ENCODE measurements at places on chromosomes 16 and 17.

DNA sequence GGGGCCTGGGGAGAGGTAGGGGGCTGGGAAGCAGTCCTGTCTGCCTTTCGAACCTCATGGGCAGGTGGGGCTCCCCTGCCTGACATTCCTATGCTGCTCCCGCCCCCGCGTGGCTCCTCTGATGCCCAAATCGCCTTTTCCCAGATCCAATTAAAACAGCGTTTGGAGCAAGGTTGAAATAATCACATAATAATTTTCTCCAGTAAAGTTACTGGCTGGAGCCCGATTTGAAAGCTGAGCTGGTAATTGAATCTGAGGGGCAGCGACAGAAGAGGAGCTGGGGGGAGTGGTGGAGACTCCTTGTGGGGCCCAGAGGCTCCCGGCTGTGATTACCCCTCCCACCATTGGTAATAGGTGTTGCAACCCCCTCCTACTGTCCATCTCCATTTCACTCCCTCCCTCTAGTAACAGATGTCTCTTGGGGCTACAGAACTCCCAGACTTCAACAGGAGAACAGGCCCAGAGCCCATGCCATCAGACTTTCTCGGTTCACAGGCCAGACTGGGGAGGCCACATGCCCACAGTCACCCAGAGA lies 38.9 kb upstream of the C1QL1 start:
- no peak for DNase-seq

- DNase-seq = no peak
These were observed 128.0 kb downstream of the RAP1GAP2 start for GRCh38 chr17:2924211-2924610.

DNA sequence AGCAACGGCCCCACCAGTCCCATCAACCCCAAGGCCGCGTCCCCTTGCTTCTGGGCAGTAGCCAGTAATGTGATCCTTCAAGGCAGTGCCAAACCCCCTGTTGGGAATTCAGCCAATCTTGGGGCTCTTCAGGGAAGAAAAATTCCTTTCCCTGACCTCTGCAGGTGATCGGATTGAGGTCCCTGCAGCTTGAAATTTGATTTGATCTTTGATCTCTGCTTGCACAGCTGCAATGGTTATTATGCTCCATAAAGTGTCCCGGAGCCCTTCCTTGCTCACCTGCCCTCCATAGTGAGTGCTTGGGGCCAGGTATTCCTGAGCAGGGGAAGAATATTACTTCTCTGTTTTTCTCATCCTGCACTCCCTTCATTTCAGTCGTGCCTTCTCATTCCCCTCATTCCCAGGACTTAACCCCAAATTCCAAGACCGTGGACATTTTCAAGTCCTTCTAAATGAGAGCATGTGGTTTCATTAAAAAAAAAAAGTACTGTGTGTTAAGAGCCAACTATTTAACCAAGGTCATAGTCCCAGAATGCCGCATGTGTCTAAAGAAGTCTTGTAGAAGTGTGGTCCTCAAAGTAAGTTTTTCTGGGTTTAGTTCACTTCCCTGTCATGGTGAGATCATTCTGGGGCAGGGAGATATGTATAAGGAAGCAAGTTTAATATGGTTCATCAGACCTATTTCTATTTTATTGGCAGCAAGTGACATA lies 56.3 kb downstream of the SOX9 start:
- peak; percentile 77 for DNase-seq

DNA sequence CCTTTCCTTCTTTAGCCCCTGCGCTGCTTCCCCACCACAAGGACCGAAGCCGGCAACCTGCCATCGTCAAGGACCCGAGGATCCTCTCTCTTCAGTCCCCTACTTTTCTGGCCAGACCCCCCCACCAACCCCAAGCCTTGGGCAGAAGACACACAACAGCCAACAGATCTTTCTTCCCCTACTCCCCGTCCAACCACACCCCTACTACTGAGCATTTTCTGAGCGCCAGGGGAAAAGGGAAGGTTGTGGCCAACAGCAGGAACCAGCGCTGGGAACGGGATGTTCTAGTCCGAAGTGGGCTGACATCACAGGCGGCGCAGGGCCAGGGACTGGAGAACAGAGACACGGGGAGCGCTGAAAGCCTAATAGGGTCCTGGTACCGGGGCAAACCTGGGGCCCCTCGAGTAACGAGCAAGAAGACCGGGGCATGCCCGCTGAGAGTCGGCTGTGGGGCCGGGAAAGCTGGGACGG lies 528 bp downstream of the PER1 start:
- DNase-seq = peak; percentile 45

- no peak for DNase-seq
These were observed 50.4 kb downstream of the ARHGAP27 start for GRCh38 chr17:45382226-45382625.

GRCh38 chr17:11668618-11669017 lies 70.3 kb downstream of the DNAH9 start:
- no peak for DNase-seq

DNA sequence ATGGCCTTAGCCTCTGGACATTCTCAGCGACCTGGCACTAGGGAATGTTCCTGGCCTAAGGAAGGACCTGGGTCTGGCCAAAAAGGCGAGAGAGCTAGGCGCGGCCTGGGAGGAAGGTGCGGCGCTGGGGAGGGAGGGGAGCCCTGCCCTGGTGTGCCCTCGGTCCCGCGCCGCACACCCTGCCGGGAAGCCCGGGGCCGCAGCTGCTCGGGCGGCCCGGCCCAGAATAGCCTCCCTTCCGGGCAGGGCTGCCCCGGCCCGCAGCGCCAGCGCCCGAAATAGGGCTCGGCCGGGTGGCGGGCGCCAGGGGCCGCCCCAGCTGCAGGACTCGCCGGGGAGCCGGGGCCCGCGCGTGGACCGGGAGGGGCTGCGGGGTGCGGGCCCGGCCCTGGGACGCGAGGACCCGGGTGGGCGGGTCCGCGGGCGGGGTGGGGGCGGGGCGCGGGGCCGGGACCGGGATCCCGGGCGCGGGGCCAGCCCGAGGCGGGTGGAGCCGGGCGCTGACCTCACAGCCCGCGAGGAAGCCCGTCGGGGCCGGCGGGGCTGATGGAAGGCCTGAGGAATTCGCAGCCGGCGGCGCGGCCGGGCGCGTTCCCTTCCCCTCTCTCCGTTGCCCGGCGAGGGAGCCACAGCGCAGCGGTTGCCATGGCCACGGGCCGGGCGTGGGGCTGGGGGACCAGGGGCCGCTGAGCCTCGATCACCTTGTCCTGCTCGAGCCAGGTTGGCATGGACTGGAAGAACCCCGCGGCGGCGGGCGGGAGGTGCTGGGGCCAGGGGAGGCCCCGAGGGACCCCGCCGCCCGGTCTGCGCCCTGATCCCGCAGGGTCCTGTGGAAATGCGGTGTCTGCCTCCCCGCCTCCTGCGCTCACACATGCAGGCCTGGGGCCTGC lies 18.1 kb downstream of the SOCS3 start:
- peak; percentile 51 for DNase-seq

DNA sequence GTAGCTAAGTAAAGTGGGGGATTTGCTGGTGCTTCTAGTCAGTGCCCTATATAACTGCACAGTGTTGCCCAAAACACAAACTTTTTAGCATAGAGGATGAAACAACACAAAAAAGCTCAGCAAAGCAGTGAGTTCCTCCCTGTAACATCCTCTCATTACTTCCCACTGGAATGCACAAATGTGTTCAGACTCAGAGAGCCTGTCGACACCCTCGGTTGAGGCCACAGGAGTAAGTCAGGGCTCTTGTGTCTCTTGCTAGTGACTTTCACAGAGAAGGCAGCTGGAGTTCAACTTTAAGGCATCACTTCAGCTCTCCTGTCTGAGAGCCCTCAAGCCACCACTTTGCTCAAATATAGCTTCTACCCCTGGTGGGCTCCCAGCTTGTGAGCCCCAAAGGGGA lies 107.2 kb upstream of the NETO2 start:
- no peak for DNase-seq

GRCh38 chr17:4467287-4467686 lies 31.4 kb upstream of the SPNS2 start:
- no peak for DNase-seq

GRCh38 chr16:86396422-86396821 lies 113.9 kb upstream of the FOXF1 start:
- no peak for DNase-seq

DNA sequence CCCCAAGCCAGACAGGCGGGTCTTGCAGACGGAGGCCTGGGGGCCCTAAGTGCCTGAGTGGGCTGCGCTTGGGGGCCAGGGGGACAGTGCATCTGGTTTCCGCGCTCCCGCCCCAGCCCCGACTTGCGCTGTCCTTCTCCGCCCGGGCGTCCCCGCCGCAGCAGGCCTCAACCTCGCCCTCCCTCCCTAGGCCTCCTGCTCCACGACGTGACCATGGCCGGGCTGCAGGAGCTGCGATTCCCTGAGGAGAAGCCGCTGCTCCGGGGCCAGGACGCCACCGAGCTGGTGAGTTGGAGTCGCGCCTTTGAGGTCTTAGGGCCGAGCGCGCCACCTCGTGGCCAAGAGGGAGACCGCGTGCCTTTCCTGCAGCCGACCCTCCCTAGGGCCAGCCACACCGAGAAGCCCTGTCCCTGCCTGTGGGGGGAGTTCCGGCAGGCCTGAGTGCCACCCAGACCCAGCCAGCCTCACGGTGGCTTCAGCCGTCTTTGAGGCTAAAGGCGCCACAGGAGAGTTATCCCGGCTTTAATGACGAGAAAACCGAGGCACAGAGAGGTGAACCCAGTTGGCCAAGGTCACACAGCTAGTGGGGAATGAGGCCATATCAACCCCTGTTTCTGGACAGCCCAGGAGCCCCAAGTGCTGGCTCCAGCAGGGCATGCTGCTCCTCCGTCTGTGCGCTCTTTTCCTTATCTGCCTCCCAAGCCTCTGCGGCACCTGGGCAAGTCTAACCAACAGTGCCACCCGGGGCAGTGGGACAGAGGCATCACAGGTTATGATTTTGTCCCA lies 12.2 kb upstream of the NDRG4 start:
- DNase-seq = peak; percentile 80

GRCh38 chr17:38916771-38917170 lies 8.6 kb upstream of the LASP1NB start:
- DNase-seq = no peak

GRCh38 chr17:78789663-78790181 lies 7.6 kb upstream of the CYTH1 start:
- no peak for DNase-seq

DNA sequence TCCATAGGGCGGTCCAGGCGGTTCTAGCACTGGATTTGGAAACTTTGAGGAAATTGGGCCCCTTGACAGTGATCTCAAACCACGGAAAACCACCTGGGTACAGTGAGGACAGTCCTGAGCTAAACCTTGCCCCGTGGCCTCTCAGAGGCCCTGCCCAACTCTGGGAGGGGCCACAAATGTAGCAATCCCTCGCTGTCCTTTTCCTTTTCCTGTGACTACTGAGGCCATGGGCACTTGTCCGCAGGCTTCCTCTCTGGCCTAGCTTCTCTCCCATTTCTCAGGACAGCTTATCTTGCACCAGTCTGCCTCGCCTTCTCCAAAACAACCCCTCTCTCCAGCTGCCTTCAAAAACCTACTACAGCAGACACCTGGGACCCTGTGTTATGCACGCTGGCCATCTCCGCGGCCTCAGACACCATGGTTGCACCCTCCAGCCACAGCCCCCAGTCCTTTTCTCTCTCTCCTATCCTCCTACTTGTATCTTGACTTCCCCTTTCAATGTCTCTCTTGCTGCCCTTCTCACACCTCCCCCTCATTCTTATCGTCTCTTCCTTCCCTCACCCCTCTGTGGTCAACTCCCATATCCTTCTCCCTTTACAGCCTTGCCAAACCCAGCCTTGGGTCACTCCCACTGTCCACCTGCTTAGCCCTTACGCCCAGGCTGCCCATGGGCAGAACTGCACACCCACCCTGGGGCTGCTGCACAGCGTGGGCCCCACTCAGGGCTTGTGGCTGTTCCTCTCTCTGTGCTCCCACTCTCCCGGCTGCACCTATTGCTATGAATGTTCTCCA lies 7.6 kb downstream of the SCPEP1 start:
- no peak for DNase-seq

GRCh38 chr16:14302399-14303181 lies 231.5 kb downstream of the MRTFB start:
- peak; percentile 54 for DNase-seq

GRCh38 chr16:50411034-50411433 lies 42.2 kb upstream of the BRD7 start:
- DNase-seq = no peak

DNA sequence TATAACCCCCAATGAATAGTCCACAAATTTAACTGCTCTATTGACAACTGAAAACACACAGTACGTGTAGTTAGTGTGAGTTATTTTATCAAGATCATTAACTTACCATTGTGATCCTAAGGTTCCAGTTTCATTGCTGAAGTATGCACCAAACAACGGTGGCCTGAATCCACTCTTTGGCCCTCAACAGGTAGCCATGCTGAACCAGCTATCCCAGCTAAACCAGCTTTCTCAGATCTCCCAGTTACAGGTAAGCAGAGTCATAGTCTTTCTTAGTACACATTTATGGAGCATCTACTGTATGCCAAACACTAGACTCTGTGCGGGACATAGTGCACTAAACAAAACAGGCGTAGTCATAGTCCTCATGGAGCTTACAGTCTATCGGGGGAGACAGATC lies 40.3 kb upstream of the SLC5A11 start:
- no peak for DNase-seq

GRCh38 chr17:79071161-79071740 lies 3.4 kb upstream of the ENGASE start:
- DNase-seq = no peak

GRCh38 chr17:50924300-50924699 lies 58.1 kb upstream of the TOB1 start:
- DNase-seq = no peak

DNA sequence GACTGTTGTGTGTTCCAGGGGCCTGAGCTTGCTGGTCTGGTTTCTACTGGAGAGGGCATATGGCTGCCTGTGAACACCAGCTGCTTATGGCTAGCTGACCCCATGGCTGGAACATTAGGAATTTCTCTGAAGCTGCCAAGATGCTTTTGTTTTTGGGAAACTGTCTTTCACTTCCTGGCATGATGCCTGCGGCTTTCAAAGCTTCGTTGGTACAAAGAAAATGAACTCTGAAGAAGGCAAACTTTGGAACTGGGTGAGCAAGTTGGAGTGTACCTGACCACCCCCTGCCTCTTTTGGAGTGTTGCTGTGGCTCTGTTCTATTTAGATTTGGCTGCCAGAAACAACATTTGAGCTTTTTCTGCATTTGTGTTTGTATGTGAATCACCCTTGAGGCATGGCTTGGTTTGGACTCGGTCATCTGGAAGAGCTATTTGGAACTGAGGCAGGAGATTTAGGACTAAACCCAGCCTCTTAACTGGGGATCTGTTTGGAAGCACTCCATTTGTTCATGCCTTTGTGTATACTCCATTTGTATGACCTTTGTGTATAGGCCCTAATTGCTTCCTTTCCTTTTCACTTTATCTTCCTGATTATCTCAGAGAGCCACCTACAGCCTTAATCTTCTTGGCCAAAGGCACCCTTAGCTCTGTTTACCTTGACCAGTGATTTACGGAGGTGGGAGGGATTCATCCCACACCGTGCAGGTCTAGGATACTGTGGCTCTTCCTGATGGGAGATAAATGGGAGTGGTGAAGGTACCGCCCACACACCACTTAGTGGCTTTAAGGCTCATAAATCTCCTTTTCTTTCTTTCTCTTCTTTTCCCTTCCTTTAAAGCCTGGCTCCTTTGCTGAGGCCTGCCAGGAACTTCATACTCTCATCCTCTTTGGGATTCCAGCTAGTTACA lies 7.3 kb upstream of the CPHXL start:
- peak; percentile 37 for DNase-seq

DNA sequence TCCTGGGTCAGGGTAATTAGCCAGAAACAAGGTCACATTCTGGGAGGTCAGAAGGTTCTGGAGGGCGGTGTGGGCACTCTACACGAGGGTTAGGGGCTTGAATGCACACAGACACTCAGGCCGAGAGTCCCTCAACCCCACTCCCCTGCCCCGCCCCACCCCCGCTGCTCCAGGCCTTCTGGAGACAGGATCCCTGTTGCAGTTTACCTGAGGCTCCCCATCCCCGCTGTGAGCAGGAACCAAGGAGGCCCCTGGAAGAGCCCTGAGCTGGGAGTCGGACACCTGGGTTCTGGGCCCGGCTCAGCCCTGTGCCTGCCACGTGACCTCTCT lies 4.4 kb upstream of the ACTG1 start:
- DNase-seq = no peak

Measured in NCI-H146 (cell line).